ENCODE measurements at places on chromosomes 1 and 21.

- peak; percentile 26 for DNase-seq
Observed at GRCh38 chr1:244368279-244368678, 83.4 kb downstream of the ADSS2 start.

DNA sequence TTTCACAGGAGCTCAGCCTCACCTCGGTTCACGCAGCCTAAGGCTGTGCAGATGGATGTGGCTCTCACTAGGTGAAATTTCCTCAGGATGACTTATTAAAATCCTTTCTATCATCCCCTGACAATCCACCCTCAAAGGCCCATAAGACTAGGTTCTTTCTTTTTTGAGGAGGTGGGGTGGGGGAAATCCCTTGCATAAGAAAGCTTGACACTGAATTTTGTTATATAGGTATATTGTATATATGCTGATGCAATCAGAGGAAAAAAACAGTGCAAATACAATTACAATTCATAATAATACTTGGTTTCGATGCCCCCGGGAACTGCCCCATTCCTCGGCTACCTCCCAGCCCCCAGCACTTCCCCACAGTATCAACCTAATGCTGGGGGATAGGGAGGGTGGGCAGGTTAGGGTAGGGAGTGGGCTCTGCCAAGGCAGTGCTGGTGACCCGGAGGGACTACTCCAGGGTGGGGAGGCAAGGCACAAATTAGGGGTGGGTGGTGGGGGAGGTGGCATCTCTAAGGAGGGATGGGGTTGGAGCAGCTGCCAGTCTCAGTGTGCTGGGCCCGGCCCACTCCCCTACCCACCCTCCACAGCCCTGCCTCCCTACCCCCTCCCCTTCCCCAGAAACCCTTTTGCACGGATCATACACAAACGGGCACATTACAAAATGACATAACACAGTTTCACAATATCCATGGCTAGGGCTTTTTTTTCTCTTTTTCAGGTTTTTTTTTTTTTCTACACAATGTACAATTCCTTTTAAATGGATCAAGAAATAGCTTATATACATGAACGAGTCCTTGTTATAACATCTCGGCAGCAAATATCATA is 30.9 kb downstream of the SLC27A3 start:
- DNase-seq, result no peak

DNA sequence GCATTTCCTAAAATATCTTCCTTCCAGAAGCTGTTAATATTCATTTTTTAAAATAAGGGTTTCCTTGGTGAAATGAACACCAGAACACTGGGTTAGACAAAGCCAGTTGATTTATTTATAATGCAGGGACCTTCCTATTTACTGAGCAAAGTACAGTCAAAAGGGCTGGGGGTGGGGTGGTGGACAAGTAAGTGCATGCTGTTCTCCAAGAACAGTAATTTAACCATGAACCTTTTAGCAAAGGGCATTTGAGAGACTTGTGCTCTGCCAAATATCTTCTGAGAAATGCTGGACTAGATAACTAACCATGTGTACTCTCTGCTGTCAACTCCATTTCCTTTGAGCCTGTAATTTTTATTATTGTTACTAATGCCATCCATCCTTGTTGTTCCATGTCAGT is 100.2 kb downstream of the OMA1 start:
- no peak for DNase-seq

GRCh38 chr1:65734979-65735378 is 57.7 kb upstream of the PDE4B start:
- no peak for DNase-seq

GRCh38 chr21:14454016-14455009 is 71.4 kb upstream of the HSPA13 start:
- peak; percentile 80 for DNase-seq

GRCh38 chr1:28208818-28209441 is 23.9 kb downstream of the DNAJC8 start:
- peak; percentile 85 for DNase-seq

- no peak for DNase-seq
Observed at GRCh38 chr1:199081739-199082138, 442.9 kb downstream of the PTPRC start.

DNA sequence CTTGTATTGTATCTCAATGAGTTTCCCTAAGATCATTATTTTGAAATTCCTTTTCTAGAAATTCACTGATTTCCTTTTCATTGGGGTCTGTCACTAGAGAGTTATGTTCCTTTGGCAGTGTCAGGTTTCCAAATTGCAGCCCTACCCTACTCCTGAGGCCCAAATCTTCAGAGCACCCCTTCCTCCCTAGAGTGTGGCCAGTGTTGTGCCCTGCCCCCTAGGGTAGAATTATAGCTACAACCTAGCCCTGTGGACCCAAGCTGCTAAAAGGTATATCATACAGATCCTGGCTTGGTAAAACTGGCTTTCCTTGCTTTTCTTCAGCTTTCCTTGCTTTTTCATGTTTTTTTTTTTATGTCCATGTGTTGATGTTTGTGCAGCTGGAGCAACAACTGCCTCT is 60.7 kb downstream of the DIPK1A start:
- DNase-seq, result no peak

- no peak for DNase-seq
Observed at GRCh38 chr1:1187938-1188337, 14.3 kb downstream of the TTLL10 start.

DNA sequence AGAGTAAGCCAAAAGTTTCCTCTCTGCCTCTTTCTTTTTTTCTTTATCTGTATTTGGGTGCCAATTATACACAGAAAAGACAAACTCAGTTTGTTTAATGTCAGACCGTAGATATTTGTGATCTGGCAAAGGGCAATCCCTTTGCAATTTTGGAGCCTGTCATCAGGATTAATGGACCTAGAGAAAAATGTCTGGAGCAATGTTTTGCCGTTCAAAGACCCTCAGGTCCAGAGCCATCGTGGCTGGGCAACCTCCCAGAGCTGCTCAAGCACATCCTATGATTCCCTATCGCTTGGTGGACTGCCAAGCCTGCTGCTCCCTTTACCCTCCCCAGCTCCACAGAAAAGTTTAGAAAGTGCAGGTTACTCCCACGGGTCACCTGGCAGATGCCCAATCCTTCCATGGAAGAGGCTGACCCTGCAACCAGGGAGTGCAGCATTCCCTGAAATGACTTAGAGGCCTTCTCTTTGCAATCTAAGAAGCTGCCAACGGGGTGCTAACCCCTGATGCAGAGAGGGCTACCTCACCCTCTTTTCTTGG is 112.5 kb upstream of the NGF start:
- no peak for DNase-seq

- DNase-seq, result no peak
Observed at GRCh38 chr1:24908591-24909259, 21.4 kb downstream of the RUNX3 start.

DNA sequence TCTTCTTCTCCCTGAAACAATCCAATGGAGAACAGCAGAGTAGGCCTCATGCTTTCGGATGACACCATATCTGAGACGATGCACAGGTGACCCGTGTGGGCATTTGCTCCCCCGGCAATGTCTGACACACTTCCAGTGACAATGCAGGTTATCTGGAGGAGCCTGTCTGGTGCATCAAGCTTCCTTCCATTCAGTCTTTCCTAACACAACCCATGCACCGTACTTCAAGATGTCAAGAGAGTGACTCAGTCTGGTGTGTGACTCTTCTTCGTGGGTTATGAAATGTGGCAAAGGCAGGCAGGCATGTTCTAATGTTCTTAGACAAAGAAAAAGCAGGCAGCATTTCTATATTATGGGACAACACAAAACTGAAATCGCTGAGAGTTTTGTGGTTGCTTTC is 159.1 kb downstream of the EDEM3 start:
- DNase-seq, result no peak

GRCh38 chr1:234722904-234723720 is 113.1 kb upstream of the IRF2BP2 start:
- peak; percentile 97 for DNase-seq

- peak; percentile 27 for DNase-seq
Observed at GRCh38 chr1:61742620-61743430, 545 bp downstream of the PATJ start.

DNA sequence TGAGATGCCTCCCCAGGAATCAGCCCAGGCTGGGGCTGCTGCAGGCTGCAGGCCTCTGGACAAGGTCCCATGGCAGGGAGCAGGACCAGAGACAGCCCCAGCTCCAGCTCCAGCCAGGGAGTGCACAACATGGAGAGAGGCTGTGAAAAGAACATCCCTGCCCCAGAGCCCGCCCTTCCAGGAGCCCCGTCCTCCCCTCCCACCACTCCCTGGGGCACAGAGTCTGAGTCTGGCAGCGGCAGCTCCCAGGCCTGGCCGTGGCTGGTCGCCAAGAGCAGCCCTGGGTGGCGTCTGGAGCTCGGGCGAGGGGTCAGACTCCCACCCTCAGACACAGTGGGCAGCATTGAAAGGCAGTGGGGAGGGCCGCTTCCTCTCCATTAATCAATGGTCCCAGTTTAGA is 37.8 kb downstream of the MEGF6 start:
- no peak for DNase-seq

DNA sequence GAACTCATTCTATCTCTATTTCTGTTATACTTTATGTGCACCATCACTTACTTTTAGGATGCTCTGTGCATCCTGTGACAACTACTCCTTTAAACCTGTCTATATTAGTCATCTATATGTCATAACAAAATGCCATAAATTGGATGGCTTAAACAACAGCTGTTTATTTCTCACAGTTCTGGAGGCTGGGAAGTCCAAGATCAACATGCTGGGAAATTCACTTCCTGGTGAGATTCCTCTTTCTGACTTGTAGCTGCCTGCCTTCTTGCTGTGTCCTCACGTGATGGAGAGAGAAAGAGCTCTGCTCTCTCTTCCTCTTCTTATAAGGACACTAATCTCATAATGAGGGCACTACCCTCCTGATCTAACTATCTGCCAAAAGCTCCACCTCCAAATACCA is 62.3 kb upstream of the RCOR3 start:
- no peak for DNase-seq

DNA sequence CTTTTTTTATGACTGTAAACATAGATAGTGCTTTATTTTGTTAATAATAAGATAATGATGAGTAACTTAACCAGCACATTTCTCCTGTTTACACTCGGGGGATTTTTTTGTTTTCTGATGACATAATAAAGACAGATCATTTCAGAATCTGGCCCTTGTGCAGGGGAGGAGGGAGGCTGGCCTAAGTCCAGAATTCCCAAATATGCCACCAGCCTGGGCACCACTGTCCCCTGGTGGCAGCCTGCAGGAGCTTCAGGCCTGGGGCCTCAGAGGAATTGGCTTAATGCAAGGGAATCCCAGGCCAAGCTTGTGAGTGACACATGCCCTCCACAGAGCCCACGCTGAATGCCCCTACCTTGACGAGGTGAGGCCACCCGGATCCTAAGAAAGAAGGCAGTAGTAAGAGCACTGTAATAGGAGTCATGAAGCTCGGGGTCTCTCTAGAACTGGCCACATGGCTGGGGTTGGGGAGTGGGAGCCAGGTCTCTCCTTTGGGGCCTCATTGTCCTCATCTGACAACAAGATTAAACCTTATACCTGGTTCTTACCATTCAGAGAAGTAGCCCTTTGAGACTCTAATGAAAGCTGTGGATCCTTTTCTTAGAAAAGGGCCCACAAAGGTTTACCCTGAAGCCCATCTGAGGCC is 24.1 kb downstream of the ETNK2 start:
- peak; percentile 56 for DNase-seq

DNA sequence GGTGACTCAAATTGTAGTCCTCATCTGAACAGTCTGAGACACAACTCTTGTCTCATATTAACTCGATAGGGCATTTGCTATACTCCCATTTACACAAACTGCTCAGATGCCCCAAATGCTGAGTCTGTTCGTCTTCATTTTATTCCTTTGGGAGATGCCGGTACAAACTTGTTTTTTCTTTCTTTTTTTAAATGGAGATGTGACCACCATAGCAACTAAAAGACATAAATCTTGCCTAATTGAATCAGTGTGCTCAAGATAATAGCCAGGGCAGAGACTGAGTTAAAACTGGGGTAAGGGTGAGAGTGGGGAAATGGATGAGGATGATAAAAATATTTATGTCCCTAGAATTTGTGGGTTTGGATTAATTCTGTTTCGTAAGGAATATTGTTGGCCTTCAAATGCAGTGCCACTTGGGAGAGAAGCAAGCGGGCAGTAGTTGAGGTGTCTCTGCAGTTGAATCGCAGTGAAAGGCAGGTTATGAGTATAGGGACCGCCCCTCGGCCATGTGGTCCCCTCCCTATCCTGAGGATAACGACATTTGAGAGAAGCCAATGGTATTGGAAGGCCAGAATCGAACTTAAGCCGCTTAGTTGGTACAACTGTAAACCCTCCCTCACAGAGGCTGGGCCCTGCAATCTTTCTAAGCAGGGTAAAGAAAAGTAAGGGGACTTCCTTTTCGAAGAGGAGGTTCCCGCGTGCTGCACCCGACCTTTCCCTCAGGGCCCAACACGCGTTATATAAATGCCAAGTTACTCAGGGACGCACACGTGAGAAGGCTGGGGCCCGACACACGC is 859 bp upstream of the LRRC8B start:
- peak; percentile 93 for DNase-seq

DNA sequence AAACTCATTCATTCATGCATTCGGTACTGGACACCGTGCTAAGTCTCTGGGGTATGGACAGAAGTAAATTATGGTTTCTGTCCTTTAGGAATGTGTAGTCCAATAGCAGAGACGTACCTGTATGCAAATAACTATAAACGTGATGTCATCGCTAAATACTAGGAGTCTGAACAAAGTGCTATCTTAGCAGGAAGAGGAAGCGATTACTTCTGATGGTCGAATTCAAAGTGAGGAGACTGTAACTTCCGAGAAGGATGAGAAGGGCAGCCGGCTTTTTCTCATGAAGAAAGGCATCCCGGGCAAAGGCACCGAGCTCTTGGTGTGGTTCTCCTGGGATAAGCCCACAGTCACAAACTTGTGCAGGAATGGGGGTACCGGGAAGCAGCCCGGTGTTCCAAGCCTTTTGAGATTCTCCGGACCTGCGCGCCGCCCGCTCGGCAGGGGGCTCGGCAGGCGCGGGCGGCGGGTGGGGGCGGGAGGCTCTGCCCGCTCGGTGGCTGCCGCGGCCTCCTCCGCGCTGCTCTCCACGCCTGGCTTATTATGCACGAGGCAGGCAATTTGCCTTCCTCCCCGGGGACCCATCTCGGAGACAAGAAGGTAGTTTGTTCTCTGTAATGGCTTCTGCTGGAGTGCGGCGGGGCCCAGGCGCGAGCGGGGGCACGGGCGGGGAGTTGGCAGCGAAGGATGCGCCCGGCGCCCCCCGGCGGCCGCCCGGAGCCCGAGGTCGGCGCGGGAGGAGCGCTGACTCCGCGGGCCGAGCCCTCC is 67.5 kb upstream of the CD1D start:
- DNase-seq, result peak; percentile 62

- no peak for DNase-seq
Observed at GRCh38 chr1:112418099-112418892, 22.3 kb downstream of the CTTNBP2NL start.

GRCh38 chr1:224534731-224535130 is 81.4 kb upstream of the CNIH3 start:
- DNase-seq, result no peak

GRCh38 chr1:89484092-89485038 is 40.3 kb upstream of the LRRC8B start:
- peak; percentile 42 for DNase-seq

GRCh38 chr1:25615563-25616094 is 962 bp upstream of the MAN1C1 start:
- peak; percentile 16 for DNase-seq

GRCh38 chr21:36433059-36433709 is 46.7 kb downstream of the CLDN14 start:
- no peak for DNase-seq
